ENCODE measurements at places on chromosomes 11 and 22.

DNA sequence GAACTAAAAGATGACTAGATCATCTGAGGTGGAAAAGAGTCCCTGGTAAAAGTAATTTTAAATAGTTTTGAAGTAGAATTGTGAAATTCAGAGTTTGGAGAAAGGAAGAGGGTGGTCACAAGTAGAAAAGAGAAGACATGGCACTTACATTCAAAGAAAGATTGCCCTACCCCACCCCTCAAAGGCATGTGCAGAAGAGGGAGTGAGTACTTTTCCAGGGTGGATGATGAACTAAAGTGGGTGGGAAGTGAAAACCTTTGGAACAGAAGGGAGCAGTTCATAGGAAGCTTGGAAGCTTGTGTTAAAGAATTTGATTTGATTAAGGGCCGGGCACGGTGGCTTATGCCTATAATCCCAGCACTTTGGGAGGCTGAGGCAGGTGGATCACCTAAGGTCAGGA, 23.6 kb downstream of the SREBF2 start:
- DNase-seq = no peak
- H3K4me1 ChIP-seq = peaks cover 60% of the 10 kb centered on the region
- peak overlapping the region; percentile 93 for H3K27ac ChIP-seq
- no peaks in the 10 kb centered on the region for H3K27me3 ChIP-seq
- no peak overlapping the region for H3K4me3 ChIP-seq

DNA sequence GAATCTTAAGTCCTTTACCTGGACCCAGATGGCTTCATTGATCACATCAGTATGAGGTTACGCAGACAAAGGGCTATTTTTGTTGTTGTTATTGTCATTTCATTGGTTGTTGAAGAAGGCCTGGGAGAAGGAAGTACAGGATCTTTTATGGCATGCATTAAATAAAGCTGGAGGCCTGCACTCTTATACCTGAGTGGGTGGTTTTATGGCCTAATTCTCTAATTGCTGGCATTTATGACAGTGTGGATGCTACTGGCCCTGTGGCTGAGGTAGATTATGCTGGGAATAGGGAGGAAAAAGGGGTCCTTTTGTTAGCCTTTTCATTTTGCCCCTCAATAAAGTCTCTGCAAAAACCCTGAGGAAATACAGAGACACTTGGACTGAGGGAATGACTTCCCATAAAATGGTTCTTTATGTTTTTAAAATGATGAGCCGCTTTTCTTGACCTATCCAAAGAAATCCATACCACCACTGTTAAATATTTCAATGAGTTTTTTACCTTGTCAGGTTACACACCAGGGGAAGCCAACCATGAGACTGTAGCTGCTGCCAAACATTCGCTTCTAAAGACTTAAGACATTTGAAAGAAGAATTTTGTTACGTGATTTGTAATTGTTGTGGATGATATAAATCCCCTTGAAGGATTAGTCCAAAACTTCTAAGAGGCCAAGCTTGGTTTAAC, 6.8 kb downstream of the KMT2A start:
- peaks cover 74% of the 10 kb centered on the region for H3K4me1 ChIP-seq
- H3K27me3 ChIP-seq = no peaks in the 10 kb centered on the region
- peaks cover 6% of the 10 kb centered on the region for H3K36me3 ChIP-seq
- no peak for DNase-seq
- peak overlapping the region; percentile 92 for H3K27ac ChIP-seq
- no peak overlapping the region for H3K4me3 ChIP-seq

- H3K36me3 ChIP-seq = no peaks in the 10 kb centered on the region
- peaks cover 66% of the 10 kb centered on the region for H3K27me3 ChIP-seq
- no peak overlapping the region for H3K4me3 ChIP-seq
Measured at GRCh38 chr11:43947003-43947500, 4.6 kb downstream of the C11orf96 start.

DNA sequence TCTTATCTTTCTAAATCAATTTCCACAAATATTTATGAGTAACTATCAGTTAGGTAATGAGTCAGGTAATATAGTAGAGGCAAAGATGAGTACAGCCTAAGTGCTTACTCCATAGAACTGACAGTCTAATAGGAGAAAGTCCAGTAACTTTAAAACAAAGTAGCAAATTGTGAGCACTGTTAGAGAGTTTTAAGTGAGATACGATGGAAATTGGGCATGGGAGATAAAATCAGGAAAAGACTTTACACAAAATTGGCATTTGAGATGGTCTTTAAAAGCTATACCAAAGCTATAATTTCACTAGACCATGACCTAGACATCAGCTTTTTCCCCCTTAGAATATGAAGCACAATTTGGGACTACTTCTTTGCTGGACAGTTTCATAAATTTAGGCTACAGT, 113.7 kb downstream of the CSTPP1 start:
- no peaks in the 10 kb centered on the region for H3K27me3 ChIP-seq
- no peak overlapping the region for H3K4me3 ChIP-seq
- H3K36me3 ChIP-seq = peaks cover 17% of the 10 kb centered on the region
- no peak for DNase-seq
- H3K27ac ChIP-seq = no peak overlapping the region

DNA sequence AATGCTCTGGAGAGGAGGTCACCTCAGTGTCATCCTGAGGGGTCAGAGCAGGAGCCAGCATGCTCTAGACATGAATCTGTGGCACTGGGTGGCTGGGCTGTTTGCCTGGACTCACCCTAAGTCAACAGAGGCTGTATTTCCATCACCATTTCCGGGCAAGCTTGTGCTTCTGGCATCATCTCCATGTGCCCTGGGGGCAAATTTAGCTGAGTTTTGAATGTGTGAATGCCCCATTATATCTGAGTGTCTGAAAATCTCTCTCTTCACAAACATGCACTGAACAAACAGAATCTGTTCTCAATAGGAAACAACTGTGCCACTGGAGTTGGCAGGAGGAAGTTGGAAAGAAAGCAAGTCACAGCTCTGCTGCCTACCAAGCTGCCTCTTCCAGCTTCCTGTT, 356.2 kb downstream of the GRM5 start:
- no peaks in the 10 kb centered on the region for H3K4me1 ChIP-seq
- H3K27me3 ChIP-seq = no peaks in the 10 kb centered on the region
- DNase-seq = no peak
- no peak overlapping the region for H3K27ac ChIP-seq
- H3K4me3 ChIP-seq = no peak overlapping the region

GRCh38 chr11:65651339-65651588, 11.5 kb downstream of the RELA start:
- H3K27me3 ChIP-seq = no peaks in the 10 kb centered on the region
- DNase-seq = no peak
- H3K4me1 ChIP-seq = peaks cover 56% of the 10 kb centered on the region
- peak overlapping the region; percentile 99 for H3K27ac ChIP-seq
- H3K4me3 ChIP-seq = peak overlapping the region; percentile 87

- no peak overlapping the region for H3K27ac ChIP-seq
- DNase-seq = no peak
- no peak overlapping the region for H3K4me3 ChIP-seq
Measured at GRCh38 chr22:21873619-21874018, 6.2 kb upstream of the MAPK1 start.

DNA sequence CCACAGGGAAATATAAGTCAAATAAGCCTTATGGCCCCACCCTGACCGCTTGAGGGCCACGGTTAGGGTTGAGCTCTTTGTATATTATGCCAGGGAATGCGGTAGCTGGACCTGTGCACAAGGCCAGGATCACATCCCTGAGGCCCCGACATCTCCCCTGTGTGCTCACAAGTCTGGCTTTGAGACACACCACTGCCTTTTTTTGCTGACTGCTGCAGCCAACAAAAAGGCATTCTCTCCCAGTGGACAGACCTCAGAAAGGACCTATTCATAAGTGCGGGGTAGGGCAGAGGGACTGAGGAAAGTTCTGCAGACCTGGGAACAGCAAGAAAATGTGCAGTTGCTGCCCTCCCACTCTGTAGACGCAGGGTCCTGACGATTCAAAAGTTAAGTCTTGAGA, 3.4 kb upstream of the SIDT2 start:
- H3K4me1 ChIP-seq = peaks cover 15% of the 10 kb centered on the region
- no peak overlapping the region for H3K4me3 ChIP-seq
- H3K27ac ChIP-seq = no peak overlapping the region
- no peaks in the 10 kb centered on the region for H3K36me3 ChIP-seq
- no peaks in the 10 kb centered on the region for H3K27me3 ChIP-seq
- DNase-seq = no peak

GRCh38 chr11:6415797-6416196, 3.1 kb downstream of the APBB1 start:
- peaks cover 3% of the 10 kb centered on the region for H3K27me3 ChIP-seq
- no peak for DNase-seq
- H3K36me3 ChIP-seq = no peaks in the 10 kb centered on the region
- no peak overlapping the region for H3K27ac ChIP-seq
- H3K4me3 ChIP-seq = no peak overlapping the region

DNA sequence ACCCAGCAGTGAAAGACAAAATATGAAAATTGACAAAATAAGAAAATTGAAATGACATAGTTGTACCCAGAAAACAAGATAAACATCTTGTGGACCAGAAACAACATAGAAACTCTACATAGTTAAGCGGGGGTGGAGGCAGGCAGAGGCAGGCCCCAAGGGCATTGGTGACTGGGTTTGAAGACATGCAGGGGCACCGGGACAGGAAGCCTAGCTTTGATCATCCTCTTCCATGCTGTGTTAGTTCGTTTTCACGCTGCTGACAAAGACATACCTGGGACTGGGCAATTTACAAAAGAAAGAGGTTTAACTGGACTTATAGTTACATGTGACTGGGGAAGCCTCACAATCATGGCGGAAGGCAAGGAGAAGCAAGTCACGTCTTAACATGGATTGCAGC, 33.5 kb upstream of the CRTAM start:
- H3K4me3 ChIP-seq = peak overlapping the region; percentile 6
- no peak for DNase-seq
- no peaks in the 10 kb centered on the region for H3K36me3 ChIP-seq
- no peak overlapping the region for H3K27ac ChIP-seq
- peaks cover 44% of the 10 kb centered on the region for H3K4me1 ChIP-seq

DNA sequence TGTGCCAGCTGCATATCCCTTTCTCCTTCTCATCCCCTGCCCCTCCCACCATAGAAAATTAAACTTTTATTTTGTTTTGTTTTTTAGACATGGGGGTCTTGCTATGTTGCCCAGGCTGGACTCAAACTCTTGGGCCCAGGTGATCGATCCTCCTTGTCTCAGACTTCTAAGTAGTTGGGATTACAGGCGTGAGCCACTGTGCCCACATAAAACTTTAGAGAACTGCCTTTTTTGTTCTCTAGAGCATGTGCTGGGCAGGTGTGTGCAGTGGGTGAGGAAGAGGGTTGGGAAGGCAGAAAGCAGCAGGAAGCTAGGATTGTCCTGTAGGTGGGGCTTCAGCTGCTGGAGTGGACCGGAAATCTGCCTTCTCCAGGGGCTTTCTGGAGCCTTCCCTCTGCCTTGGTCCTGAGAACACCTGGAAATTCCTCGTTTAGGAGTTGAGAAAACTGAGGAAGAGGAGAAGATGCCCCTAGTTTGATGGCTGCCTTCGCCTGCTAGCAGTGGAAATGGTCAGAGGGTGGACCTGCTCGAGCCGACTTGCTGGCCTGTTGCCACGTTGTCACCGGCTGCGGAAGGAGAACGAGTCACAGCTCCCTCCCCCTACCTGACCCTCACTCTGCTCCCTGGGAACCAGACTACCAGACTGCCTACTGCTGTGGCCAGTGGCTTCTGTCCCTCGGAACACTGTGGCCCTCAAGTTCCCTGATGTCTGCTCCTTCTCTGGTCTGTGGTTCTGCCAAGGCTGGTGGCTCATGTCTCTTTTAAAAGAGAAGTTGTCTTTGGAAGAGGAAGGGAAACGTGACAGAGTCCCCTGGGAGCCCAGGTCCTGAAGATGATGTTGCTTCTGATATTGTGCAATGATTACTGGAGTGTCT, 4.0 kb downstream of the ST14 start:
- DNase-seq = peak; percentile 50
- peak overlapping the region; percentile 42 for H3K4me3 ChIP-seq
- H3K4me1 ChIP-seq = peaks cover 70% of the 10 kb centered on the region
- H3K27ac ChIP-seq = no peak overlapping the region

- peaks cover 63% of the 10 kb centered on the region for H3K4me1 ChIP-seq
- H3K27me3 ChIP-seq = no peaks in the 10 kb centered on the region
- H3K4me3 ChIP-seq = peak overlapping the region; percentile 79
- DNase-seq = peak; percentile 80
- no peaks in the 10 kb centered on the region for H3K36me3 ChIP-seq
- peak overlapping the region; percentile 97 for H3K27ac ChIP-seq
Measured at GRCh38 chr11:128551611-128552335, 35.6 kb downstream of the ETS1 start.

DNA sequence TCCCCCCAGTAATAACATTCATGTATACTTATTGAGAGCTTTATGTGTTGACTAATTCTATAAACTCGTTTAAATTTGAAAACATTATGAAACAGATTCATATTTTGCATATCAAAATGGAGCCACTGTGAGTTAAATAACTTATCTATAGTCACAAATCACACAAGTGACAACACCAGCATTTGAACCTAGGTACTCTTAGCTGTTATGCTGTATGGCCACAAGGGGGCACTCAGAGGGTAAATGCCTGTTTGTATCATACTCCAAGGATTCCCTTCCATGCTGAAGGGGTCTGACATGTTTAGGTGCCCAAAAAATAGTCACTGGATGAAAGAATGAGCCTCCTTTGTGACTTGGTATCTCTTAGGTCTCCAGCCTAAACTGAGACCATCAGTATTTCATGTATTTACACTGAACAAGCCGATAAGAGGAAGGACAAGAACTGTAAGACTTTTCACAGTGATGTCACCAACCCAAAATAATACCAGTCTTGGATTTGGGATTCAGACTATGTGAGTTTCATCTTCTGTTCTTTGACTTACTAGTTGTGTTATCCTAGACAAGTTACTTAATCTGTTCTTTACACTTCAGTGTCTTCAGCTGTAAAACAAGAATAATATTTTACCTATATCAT, 12.2 kb upstream of the OR52D1 start:
- H3K36me3 ChIP-seq = no peaks in the 10 kb centered on the region
- peak; percentile 32 for DNase-seq
- no peaks in the 10 kb centered on the region for H3K4me1 ChIP-seq
- H3K27me3 ChIP-seq = peaks cover 14% of the 10 kb centered on the region
- H3K27ac ChIP-seq = no peak overlapping the region

DNA sequence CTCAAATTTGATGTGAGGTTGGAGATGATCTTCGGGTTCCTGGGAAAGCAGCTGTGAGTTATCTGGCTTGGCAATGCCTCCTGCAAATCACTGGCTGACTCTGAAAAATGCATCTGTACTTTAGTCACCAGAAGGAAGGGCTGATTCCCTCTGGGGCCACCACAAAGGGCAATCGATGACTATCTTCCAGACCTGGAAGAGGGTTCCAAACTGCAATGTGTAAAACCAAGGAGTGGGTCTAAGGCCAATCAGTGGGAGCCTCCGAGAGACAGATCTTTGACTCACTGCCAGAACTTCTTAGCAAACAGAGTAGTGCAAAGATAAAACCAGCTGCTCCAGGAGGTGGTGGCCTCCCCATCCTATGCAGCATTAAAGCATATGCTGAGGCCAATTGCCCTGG, 29.1 kb upstream of the PAK1 start:
- H3K27me3 ChIP-seq = peaks cover 11% of the 10 kb centered on the region
- H3K4me3 ChIP-seq = no peak overlapping the region
- H3K27ac ChIP-seq = no peak overlapping the region
- no peaks in the 10 kb centered on the region for H3K36me3 ChIP-seq
- peaks cover 15% of the 10 kb centered on the region for H3K4me1 ChIP-seq

- H3K4me1 ChIP-seq = no peaks in the 10 kb centered on the region
- no peak for DNase-seq
- H3K4me3 ChIP-seq = no peak overlapping the region
- no peaks in the 10 kb centered on the region for H3K36me3 ChIP-seq
- no peak overlapping the region for H3K27ac ChIP-seq
Measured at GRCh38 chr11:90113541-90113940, 20.9 kb upstream of the NAALAD2 start.

GRCh38 chr11:2424811-2425495, 19.4 kb downstream of the TRPM5 start:
- H3K36me3 ChIP-seq = no peaks in the 10 kb centered on the region
- no peak overlapping the region for H3K27ac ChIP-seq
- H3K4me3 ChIP-seq = no peak overlapping the region
- H3K4me1 ChIP-seq = no peaks in the 10 kb centered on the region
